ENCODE measurements at places on chromosomes 11 and 22.

GRCh38 chr11:32034149-32034548 is 56.7 kb upstream of the RCN1 start:
- DNase-seq = no peak

DNA sequence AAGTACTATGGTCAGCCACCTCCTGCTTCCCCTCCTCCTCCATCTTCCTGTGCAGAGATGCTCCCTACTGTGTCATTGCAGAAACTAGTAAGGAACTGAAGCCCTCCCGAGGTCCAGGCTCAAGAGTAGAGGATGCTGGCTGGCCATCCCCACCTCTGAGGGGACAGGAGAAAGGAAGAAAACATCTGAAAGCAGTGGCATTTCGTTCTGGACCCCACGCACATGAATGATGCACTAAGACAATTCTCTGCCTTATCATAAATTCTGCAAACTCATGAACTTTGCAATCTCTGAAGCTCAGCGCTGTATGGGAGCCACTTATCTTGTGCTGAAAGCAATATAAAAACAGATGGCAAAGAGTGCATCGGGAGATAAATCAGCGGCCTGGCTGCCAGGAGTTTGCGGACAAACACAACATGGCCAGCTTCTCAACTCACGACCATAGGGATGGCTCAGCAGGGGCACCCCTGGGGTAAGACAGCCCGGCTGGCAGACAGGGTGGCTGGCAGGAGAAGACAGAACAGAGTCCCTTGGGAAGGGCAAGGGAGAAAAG is 306.4 kb downstream of the NXPE2 start:
- DNase-seq = no peak

GRCh38 chr22:49620003-49620556 is 207.6 kb downstream of the BRD1 start:
- DNase-seq = no peak

- no peak for DNase-seq
These were observed 10.3 kb downstream of the CHADL start for GRCh38 chr22:41230401-41230785.

GRCh38 chr22:42648368-42649245 is 585 bp downstream of the CYB5R3 start:
- DNase-seq = peak; percentile 47

- peak; percentile 89 for DNase-seq
These were observed 572 bp upstream of the APLP2 start for GRCh38 chr11:130068986-130069658.

DNA sequence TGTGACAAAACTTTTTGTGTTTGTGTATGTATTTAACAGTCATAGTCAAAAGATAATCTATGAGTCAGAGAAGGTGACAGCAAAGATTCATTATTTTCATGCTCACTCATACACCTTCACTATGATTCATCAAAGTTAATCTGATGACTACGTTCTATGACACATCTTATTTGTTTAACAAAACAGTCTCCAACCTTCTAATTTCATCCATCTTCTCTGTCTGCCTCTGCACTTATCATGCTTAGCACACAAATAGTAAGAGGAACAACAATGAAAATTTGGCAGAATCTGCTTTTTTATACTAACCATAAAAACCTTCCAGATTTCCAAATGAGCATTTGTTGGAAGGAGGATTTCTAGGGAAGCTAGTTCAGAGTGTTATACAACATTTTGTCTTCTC is 568.9 kb downstream of the LUZP2 start:
- no peak for DNase-seq
